ENCODE measurements at places on chromosomes 6 and 20.

DNA sequence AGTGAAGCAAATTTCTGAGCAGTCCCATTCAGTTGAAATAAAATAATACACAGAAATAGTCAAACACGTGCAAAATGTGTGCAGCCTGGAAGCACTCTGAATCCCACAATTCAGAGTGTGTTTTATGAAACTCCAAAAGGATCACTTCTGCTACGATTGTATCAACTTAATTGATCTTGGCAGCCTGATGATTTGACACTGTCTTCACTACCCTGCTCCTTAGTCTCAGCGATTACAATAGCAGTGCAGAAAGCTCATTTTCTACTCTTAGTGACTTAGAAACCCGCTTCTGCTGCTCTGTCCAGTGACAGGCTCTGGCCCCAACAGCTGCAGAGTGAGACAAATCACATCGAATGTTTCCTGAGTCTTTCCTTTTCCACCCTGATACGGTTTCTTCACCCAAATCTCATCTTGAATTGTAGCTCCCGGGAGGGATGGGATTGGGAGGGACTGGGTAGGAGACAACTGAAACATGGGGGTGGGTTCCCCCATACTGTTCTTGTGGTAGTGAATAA, 16.2 kb upstream of the EMILIN3 start:
- no peak for DNase-seq

DNA sequence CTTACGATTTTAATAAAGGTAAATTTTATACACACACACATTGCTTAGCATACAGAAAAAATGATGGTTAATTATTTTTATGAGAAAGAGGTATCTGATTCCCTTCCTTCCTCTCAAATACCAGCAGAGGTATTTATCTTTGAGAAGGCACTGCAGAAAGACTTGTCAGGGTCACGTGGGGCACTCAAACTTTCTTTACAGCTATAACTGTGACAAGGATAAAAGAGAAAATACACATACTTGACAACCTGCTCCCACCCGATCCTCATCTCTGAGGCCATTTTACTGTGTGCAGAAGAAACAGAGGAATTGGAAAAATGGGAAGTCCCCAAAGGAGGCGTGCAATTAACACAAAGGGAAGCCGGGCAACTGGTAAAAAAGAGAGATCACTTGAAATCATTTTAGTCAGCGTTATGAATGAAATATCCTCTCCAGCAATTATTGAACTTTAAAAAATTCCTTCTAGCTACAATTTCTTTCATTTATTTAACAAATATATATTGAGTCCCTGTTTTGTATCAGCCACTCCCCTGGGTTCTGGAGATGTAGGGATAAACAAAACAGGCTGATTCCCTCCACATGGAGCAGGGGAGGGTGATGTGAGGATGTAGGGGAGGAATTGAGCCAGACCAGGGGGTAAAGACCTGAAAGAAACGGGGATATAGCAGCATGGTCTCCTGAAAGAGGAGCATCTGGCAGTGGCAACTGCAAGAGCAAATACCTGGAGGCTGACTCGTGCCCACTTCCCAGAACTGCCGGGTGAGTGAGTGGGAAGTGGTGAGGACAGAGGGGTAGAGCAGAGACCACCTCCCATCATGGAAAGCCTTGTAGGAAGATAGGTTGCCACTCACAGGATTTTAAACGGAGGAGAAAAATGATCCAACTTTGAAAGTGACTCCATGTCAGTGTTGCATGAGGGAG, 510.3 kb downstream of the KIF16B start:
- no peak for DNase-seq

GRCh38 chr20:37323985-37324384, 22.0 kb upstream of the SRC start:
- no peak for DNase-seq

GRCh38 chr20:25699914-25700313, 3.3 kb upstream of the ZNF337 start:
- no peak for DNase-seq

DNA sequence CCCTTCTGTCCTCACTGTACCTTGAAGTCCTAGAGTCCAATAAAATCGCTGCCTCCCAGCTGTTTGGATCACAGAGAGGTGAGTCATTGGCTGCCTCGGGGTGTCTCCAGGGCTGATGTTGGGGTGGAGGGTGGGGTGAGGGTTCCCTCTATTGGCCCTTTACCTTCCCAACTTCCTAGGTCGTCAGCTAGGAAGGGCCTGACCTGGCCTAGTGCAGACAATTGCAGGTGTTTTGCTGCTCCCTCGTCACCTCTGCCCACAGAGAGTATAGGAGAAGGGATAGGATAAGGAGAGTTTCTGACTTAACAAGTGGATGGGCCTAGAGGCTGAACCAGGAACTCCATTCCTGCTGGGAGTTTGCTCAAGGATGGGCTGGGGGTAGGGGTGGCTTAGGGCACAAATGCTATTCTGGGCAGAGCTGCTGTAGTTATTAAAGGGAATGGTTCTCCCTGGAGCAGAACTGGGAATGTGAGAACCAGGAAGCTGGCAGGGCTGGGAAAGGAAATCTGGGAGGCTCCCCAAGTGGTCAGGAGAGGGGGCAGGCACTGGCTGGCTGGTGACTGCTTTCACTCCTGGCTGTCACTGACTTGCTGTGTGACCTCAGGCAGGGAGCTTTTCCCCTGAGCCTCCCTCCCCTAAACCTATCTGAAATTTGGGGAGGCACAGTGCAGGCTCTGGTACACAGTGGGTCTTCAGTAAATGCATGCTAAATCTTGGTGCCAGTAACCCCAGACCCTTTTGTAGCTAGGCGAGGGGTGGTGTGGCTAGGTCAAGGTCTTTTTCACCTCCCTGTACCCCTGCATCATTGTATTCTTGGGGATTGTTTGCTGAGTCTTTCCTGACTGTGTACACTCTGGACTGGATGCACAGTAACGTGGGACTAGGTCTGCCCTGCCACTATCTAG, 1.5 kb downstream of the TP53INP2 start:
- no peak for DNase-seq

- DNase-seq: no peak
Observed at GRCh38 chr20:34369265-34369664, 6.2 kb downstream of the ITCH start.

DNA sequence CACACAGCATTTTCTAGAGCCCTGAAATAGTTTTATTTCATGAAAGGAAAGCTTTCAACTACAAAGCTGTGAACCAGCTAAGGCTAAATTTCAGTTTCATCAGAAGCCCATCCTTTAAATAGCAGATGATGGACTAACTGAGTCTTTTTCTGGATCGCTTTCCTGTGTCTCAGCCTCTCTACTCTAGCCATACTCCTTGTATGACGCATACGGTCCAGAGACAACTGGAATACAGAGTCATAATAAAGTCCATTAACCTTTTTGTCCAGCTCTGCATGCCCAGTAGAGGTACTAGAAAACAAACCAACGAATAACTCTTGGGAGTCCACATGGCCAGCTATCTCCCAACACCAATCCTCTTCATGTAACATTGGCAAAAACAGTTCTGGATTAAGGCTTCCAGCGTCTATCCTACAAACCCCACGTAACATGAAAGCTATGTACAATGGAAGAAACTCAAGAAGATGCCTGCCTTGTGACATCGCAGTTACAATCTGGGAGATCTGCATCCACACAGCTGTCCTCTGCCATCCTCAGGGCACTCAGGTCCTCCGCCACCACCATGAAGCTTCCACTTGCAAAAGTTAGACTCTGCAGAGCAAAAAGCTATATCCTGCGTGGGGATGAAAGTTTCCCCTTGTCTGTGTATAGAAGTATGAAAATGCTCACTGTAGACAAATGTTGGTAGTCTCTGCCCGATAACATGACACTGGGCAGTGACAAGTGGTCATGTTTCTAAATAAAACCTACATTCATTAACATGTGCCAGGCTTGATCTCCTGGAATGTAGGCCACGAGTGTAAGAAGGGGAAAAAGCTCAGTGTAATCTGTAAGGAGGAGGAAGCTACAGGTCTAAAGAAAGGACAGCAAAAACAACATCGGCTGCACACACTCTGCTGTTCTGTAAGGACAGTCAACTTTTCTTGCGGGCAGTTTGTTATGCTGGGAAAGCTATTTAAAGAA, 360.4 kb downstream of the ESR1 start:
- DNase-seq: no peak

DNA sequence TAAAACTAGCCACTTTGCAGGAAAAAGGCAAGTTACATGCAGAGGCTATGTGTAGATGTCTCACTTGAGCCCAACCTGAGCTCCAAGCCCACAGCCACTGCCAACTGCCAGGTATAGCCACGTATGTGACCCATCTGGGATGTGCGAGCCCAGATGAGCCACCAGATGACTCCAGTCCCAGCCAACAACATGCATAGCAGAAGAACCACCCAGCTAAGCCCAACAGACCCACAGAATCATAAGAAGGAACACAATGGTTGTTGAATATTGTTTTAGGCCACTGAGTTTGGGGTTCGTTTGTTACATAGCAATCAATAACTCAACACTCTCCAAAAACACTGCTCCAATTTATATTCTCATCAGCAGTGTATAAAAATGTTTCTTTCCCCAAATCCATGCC, 16.3 kb downstream of the FAM50B start:
- DNase-seq: no peak

GRCh38 chr6:52164319-52165094, 21.7 kb upstream of the IL17A start:
- DNase-seq: no peak

DNA sequence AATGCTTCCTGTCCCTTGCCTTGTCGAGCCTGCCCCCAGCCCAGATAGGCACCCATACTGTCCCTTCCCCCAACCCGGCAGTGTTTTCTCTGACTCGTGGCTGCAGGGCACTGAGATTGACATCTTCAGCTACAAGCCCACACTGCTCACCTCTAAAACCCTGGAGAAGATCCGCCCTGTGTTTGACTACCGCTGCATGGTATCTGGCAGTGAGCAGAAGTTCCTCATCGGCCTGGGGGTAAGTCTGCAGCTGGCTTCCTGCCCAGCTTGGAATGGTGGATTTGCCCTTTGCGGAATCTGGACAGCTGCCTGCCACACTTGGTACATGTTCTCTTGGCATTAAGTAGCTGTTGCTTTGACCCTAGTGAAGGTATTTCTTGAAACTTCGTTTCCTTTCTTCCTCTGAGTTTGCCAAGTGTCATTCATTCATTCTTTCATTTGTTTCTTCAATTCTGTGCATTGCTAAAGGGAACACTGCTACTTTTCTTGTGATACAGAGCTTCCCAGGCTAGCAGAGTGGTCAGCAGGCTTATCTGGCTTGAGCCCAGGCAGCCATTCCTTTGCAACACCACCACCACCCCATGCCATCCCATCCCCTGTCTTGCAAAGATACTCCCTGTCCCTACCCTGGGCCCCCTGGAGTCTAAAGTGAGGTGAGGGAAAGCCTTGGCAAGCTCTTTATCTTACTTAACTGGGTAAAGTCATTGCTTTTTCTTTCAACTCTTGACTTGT, 26.2 kb downstream of the CCDC167 start:
- no peak for DNase-seq

GRCh38 chr20:33423141-33423834, 20.3 kb downstream of the SNTA1 start:
- DNase-seq: no peak

DNA sequence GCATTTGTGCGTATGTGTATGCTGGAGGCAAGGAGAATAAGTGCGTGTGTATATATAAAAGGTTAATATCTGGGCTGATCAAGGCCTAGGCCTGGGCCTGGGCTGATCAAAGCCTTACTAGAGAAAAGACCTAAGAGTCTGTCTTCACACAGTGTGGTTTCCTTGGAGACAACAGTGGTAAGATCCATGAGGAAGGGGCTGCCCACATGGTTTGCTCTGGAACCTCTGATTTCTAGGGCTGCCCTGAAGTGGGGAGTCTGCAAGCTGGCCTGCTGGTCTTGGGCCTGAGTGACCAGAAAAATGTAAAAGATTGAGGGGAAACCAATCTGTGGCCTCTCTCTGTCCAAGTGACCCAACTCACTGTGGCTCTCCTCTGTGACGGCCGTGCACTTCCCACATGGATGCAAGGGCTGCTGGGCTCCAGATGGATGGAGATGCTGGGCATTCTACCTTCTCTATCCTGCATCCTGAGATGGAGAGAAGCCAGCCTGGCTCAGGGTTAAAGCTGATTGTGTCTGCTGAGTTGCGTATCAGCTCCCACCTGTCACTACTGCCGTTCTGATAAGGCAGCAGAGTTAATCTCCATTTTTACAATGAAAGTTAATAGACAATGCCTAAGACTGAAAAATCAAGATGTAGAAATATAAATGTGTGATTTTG, 90.3 kb upstream of the NXT1 start:
- no peak for DNase-seq

- no peak for DNase-seq
Observed at GRCh38 chr6:68710916-68711315, 75.8 kb downstream of the ADGRB3 start.

- no peak for DNase-seq
Observed at GRCh38 chr6:43762966-43763695, 6.9 kb upstream of the VEGFA start.

- no peak for DNase-seq
Observed at GRCh38 chr20:64160118-64160517, 4.1 kb upstream of the MYT1 start.

- no peak for DNase-seq
Observed at GRCh38 chr6:11830105-11830504, 51.5 kb upstream of the ADTRP start.

- DNase-seq: no peak
Observed at GRCh38 chr20:50368813-50369224, 141.4 kb upstream of the PTPN1 start.

DNA sequence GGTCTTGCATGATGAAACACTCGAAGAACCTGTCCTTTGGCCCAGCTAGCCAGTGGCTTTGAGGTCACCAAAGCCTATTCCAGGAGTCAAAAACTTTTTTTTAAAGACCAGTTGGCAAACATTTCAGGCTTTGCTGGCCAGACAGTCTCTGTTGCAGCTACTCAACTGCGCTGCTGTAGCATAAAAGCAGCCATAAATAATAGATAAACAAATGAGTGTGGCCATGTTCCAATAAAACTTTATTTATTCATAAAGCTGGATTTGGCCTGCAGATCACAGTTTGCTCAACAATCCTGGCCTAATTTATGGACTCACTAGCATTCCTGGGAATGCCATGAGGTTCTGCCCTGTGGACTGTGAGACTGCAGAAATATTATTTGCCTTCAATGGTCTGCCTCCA, 68.8 kb upstream of the LTV1 start:
- no peak for DNase-seq

- DNase-seq: no peak
Observed at GRCh38 chr20:59253325-59253724, 47.1 kb upstream of the EDN3 start.

- no peak for DNase-seq
Observed at GRCh38 chr20:14098261-14098660, 102.9 kb downstream of the MACROD2 start.

DNA sequence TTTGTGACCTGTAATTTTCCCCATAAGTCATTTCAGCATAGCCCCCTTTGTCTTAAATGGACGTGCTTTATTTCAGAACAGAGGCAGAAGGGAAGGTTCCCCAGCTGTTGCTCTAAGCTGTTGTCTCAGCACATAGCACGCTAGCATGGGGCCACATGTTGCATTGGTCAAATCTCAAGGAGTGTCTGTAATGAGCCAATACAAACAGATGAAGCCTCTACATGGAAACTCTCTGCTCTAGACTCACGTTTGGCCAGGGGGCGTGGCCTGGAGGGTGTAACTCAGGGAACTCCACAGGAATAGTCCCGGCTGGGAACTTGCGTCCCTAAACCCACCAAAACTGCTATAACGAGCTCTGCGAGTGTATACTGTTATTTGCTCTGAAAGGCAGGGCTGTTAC, 35.2 kb upstream of the SLC22A2 start:
- no peak for DNase-seq

- DNase-seq: no peak
Observed at GRCh38 chr6:15618685-15619084, 44.1 kb downstream of the DTNBP1 start.
